NCI-H524 treated with DMSO at 0.1 percent for 48 hours (cell line): ENCODE measurements at places on chromosomes 6 and 20.

DNA sequence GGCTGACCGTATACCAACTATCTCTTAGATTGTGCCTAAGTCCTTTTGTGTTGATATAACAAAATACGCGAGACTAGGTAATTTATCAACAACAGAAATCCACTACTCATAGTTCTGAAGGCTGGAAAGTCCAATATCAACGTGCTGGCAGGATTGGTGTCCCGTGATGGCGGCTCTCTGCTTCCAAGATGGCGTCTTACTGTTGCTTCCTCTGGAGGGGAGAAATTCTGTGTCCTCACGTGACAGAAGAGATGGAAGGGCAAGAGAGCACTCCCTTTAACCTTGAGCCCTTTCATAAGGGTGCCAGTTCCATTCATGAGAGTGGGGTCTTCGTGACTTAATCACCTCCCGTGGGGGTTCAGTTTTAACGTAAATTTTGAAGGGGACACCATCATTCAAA, 28.1 kb downstream of the RNF144B start:
- DNase-seq = no peak

- DNase-seq = no peak
Observed at GRCh38 chr20:34512266-34512954, 3.8 kb upstream of the DYNLRB1 start.

DNA sequence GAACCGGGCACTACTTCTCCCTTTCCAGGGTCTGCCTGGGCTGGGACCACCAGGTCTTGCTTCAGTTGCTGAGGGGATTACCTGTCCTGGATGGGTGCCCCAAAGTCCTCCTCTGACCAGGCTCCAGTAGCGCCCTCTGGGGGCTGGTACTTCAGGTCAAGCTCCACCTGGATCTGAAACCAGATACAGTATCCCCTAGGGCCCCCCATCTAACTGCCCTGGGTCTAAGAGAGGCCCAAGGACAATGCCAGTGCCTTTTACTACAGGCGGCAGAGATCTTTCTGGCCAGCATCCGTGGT, 11.2 kb upstream of the SPAG4 start:
- DNase-seq = no peak

DNA sequence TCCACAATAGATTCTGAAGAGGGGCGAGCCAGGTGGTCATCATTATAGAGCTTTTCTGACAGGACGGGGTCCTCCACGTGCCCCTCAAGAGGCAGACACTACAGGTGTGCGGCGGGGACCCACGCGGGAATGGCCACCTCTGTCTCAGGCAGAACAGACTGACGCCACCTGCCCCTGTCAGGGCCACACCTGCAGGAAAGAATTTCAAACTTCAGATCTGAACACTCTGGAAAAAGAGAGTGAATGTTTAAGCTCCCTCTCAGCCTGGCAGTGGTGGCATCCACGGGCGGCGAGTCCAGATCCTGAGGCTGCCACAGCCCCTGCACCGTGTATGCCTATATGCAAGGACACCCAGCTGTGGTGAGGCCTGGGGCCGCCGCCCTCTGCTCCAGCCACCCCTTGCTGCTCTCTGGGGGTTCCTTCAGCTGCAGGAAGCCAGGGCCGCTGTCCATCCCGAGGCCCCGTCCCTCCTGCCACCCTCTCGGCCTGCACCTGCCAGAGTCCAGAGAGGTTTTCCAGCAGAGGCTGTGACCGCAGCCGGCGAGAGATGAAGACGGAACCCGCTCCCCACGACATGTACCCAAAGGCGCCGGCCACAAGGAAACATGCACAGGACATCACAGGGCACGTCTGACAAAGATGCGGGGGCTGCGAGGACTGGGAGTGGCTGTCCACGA, 234.9 kb downstream of the ERMARD start:
- DNase-seq = no peak

- DNase-seq = no peak
Observed at GRCh38 chr6:22126910-22127309, 169.9 kb downstream of the PRL start.

- DNase-seq = no peak
Observed at GRCh38 chr6:111027219-111027618, 45.4 kb downstream of the RPF2 start.

- DNase-seq = no peak
Observed at GRCh38 chr6:47483853-47484546, 6.4 kb downstream of the CD2AP start.

DNA sequence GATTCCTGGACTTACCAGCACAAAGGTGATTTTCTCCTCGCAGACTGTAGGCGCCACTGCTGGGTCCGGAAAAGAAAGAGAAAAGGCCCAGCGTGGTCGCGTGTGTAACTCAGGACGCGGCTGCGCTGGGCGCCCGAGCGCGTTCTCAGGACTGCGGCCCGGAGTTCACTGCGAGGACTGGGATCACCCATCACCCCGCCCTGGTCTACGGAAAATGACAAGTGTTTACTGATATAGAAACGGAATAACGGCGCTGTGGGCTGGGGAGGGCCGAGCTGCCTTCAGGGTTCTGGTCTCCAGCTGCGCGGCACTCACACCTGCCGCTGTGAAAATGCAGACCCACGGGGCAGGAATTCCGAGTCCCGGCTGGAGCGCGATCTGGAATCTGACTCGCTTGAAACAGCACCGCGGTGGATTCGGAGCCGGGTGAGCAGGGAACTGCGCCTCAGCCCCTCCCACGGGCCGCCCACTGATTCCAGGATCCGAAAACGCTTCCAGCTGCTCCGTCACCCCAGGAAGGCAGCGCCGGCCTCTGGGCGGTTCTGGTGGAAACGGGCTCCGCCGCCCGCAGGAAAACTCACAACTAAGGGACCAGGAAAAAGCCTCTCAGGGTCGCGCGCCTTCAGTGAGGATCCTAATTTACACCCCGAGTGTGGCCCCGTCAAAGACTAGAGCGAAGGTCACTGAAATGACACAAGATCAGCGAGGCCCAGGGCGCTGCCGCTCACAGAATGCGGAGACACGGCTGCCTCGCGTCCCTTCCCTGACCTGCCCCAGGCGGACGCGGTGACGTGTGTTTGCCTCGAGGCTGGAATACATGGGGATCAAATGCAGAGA, 34.5 kb downstream of the HLA-A start:
- DNase-seq = peak; percentile 26

GRCh38 chr20:10922941-10923340, 249.1 kb upstream of the JAG1 start:
- no peak for DNase-seq

DNA sequence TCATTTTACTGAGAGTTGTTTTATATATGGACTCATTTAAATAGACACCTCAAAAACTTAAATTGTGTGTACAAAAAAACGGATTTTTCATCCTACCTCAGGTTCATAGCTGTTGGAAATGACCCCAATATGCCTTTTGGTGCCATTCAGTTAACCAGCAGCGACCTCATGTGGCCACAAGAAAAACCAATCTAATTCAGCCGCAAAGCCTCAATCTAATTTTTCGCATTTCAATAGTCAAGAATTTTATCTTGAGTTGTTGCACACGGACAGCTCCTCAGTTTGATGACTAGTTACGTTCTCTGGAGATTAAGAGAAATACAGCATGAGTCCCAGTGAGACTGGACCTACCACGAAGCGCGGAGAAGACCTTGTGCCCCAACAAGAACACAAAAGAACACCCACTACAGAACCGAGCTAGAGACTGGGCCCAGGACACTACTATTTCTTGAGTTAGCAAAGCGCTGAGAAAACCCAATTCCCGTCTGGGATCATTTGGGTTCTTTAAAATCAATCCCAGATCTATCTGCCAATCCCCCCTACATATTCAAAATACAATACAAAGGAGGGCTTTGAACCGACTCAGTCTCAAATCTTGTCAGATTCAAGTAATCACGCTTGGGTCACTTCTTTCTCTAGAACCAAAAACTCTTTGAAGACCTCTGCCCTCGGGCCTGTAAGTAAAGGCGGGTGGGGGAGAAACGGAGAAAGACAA, 1.1 kb downstream of the TCP11 start:
- DNase-seq = no peak

DNA sequence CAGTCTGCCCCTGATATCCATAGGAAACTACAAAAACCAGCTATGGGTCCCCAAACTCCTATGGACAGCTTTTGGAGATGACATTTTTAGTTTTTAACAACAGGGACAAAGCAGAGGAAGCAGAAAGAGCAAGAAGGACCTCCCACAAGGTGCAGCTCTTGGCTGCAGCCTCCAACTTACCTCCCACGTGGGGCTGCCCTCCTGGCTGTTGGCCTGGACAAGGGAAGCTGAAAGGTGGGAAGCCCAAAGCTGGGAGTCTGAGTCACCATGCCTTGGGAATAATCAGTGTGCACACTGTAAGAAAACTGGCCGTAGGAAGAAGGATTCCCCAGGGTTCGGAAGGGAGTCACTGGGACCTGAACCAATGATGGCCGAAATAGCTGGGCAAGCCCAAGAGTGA, 51.8 kb upstream of the PAX1 start:
- DNase-seq = no peak

- DNase-seq = no peak
Observed at GRCh38 chr6:29797135-29797534, 30.5 kb upstream of the HLA-G start.

- DNase-seq = peak; percentile 54
Observed at GRCh38 chr6:158518191-158519127, 41.4 kb upstream of the TMEM181 start.

DNA sequence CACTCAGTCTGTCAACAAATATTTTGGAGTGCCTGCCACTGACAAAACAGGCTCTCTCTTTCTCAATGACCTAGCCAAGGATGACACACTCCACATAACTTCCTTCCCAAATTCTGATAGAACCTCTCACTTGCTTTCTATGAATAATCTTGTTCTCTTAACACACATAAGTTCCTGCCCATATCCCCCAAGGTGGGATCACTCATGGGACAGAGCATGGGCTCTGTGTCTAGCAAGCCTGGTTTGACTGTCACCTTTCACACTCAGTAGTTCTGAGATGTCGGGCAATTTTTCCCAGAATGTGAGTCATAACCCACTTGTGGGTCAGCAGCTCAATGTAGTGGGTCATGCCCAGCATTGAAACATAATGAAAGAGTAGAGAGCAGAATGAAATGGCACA, 78.1 kb downstream of the LRFN2 start:
- no peak for DNase-seq

DNA sequence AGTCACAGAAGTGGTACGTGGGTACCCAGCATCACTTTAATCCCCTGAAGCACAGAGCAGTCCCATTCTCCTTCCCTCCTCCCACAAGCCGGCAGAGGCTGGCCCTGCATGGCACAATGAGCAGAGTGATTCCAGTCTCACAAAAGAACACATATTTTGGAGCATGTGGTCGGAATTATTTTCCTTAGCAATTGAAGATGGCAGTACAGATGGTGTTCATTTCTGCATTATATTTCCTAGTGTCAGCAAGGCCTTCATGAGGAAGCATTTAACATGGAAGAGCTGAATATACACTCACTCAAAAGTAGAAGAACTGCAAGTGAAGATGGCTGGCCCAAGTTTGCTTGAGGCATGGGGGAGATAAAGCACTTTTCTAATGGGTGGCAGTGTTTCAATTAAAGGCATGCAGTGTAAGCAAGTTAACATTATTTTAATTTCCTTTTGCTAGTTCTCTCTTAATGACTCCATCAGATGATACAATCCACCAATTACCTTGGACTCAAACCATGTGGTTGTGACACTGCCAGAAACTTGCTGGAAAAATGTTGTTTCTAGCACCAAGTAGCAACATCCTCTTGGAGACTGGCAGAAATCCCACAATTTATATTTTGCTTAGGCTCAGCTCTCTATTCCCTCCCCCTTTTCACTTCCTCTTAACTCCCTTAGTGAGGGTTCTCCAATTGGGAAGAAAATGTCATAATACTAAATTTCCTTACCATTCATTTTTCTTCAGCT, 74.4 kb downstream of the ARHGAP18 start:
- DNase-seq = no peak

GRCh38 chr6:101015541-101015940, 134.4 kb upstream of the ASCC3 start:
- no peak for DNase-seq

GRCh38 chr20:24098886-24099285, 110.3 kb upstream of the GGTLC1 start:
- DNase-seq = no peak

DNA sequence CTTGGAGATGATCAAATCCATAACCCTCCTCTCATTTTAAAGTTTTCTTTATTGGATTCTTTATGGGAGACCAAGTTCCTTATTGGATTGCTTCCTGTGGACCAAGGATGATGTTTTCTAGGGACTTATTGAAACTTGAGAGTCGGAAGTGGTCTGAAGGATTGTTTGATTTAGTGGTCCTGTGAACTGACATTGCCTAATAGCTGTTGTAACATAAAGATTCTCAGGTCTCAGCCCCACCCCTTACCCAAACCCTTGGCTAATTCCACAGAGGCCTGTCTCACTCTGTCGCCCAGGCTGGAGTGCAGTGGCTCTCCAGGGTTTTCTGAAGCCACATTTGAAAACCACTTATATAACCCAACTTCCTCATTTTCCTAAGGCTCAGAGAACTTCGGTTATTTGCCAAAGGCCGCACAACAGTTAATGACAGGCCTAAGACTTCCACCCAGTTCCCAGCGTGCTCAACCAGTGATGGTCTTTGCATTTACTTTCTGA, 77.0 kb downstream of the ATXN1 start:
- DNase-seq = no peak

GRCh38 chr20:17688965-17689364, 6.9 kb upstream of the RRBP1 start:
- no peak for DNase-seq

- DNase-seq = no peak
Observed at GRCh38 chr6:52649536-52650160, 21.3 kb upstream of the TMEM14A start.

DNA sequence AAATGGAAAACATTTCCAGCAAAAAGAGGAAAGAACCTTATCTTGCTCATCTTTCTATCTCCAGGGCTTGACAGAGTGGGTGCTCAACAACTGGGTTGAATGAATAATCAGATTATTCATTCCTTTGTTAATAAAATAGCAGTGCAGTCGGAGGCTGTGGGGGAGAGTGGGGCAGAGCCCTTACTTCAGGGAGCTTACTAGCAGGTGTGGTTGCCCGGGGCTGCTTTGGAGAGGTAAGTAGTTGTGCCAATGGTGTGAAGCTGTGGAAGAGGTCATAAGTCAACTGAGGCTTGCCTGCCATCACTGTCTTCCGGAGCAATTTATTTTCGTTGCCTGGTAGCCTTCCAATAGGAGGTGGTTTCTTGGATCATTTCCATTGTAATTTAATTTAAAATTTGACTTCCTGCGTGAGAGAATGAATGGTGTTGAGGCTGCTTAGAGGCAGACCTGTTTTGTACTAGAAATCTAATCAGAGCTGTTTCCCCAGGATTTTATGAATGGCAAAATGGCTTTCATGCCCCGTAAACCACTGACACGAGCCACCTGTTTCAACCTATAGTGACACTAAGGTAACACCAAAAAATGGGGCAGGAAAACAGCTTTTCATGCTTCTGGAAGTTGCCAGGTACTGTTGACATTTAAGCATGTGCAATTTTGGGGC, 51.4 kb downstream of the ZDHHC14 start:
- no peak for DNase-seq

- no peak for DNase-seq
Observed at GRCh38 chr20:48706710-48707365, 121.0 kb downstream of the PREX1 start.

- no peak for DNase-seq
Observed at GRCh38 chr6:114108119-114109002, 137.4 kb upstream of the HDAC2 start.

DNA sequence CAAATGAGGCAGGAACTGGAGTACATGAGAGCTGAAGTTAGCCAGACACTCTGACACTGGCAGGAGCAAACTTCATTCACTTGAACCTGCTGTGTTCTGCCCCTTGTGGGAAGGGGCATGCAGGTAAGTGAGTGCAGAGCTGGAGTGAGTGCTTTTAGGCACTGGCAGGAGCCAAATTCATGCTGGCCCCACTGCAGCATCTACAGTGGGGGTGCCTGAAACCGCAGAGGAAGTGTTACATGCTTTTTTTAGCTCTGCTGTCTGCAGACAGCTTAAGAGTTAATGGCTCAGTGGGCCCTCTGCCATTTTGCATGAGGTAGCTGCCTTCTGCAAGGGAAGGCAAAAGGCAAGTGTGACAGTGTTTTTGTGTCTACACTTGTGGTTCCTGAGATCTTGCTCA, 167.9 kb upstream of the SYNCRIP start:
- DNase-seq = no peak
